ENCODE measurements at places on chromosomes 4 and X. TPM values are rescaled to one million over a fixed set of nuclear protein-coding genes. Genes with fewer than 3 reads are reported as not detected.

- no peak for DNase-seq
Observed at GRCh38 chrX:48902776-48903175, 5.0 kb downstream of the PQBP1 start.

- DNase-seq = no peak
Observed at GRCh38 chrX:18898492-18898891, 85.4 kb downstream of the PHKA2 start.

DNA sequence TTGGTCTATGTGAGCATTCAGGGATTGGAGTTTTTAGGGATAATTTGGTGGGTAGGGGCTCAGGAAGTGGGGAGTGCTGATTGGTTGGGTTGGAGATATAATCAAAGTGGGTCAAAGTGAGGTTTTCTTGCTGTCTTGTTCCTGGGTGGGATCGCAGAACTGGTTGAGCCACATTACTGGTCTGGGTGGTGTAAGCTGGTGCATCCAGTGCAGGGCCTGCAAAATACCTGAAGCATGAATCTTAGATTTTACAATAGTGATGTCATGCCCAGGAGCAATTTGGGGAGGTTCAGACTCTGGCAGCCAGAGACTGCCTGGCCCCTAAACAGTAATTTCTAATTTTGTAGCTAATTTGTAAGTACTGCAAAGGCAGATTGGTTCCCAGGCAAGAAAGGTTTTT lies 665.6 kb upstream of the PRKX start:
- DNase-seq = no peak

- no peak for DNase-seq
Observed at GRCh38 chr4:81635739-81636138, 164.0 kb upstream of the RASGEF1B start.

GRCh38 chr4:157882901-157883300 lies 289.9 kb downstream of the GASK1B start:
- no peak for DNase-seq

SLC26A1 gene
- total RNA-seq = 1.5 TPM

PNMA5 gene
- 5.4 TPM for total RNA-seq

FREM3 gene
- total RNA-seq = 4.3 TPM

Measured in dorsolateral prefrontal cortex (tissue), 122 donors.